H7 (cell line): ENCODE measurements at places on chromosomes 12 and 14.

GRCh38 chr12:116636608-116637519 is 77.7 kb downstream of the MAP1LC3B2 start:
- DNase-seq = no peak

- no peak for DNase-seq
Measured at GRCh38 chr12:10214136-10214894, 1.6 kb downstream of the GABARAPL1 start.

DNA sequence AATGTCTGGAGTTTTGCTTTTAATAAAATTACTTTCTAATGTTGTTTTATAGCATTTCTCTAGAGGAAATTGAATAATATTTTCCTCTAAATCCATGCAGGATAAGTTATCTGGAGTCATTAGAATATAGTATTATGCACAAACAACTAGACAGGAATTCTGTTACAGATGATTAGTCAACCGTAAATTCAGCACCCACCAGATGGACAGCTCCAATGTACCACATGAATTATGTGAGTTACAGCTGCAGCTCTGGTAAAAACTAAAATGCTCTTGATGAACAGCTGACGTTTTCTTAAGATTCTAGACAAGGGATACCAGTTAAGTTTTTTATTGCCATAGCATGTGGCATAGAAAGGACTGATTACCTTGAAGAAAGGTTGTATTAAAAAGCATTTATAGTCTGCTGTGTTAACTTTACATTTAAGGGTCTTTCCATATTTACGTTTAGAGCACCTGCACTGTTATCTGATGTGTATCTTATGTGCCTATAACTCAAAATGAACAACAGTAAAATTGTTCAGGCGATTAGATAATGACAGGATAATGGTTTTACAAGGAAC is 321.4 kb upstream of the LRFN5 start:
- DNase-seq = no peak

DNA sequence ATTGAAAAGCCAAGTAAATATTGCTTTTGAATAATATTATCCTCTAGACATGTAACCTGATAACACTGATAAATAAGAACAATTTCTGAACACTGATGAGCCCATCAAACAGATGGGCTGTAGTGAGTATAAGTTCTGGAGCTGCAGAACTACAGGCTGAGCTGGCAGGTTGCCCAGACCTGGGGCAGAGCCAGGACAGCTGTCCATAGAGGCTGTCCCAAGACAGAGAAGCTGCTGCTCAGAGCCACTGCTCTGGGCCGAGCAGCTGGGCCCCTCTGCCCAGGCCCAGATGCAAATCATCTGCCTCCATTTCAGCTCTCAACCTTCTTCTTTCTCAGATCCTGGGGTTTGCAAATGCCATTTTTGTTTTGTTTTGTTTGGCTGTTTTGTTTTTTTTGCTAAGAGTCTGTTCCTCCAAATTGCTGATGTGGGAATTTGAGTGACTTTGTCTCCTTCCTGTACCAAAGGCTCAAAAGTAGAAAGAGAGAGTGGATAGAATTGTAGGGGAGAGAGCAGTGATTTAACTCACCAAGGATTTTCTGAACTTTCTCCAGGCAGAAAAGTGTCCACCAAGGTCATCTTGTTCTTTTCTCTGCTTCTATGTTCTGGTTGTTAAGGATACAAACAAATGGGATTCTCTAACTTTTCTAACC is 4.0 kb upstream of the TESPA1 start:
- DNase-seq = no peak

DNA sequence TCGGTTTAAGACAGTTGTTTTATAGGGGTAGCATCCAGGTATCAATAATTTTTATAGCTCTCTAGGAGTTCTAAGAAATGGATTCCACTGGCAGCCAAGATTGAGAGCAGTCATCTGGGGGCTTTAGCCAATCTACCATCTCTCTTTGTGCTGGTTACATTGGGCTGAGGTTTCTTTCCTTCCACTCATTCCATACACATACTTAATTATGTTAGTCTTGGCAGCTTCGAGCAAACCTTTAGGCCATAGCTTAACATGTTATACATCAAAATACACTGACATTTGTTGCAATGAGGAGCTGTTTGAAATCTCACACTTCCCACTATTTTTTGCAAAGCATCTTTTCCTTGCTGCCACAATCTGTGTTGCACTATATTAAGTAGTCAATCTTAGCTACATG is 63.1 kb downstream of the ARMH4 start:
- DNase-seq = no peak
